ENCODE measurements at places on chromosomes 4 and X.

DNA sequence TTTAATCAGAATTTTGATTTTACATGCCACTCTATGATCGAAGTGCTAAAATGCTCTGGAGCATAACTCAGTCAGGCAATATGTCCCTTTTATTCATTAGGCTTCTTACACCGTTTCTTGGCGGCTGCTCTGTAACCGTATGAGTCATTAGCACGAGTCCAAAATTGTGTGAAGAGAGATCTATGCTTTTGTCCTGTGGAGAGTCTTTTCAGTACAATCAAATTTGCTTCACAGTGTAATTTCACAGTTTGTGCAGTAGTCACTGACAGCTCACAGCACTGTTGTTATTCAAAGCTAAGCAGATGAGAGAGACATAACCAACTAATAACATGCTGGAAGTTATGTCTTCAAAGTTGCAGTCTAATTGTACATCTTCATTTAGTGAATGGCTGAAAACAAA is 167.8 kb downstream of the PCDH10 start:
- no peak for DNase-seq

DNA sequence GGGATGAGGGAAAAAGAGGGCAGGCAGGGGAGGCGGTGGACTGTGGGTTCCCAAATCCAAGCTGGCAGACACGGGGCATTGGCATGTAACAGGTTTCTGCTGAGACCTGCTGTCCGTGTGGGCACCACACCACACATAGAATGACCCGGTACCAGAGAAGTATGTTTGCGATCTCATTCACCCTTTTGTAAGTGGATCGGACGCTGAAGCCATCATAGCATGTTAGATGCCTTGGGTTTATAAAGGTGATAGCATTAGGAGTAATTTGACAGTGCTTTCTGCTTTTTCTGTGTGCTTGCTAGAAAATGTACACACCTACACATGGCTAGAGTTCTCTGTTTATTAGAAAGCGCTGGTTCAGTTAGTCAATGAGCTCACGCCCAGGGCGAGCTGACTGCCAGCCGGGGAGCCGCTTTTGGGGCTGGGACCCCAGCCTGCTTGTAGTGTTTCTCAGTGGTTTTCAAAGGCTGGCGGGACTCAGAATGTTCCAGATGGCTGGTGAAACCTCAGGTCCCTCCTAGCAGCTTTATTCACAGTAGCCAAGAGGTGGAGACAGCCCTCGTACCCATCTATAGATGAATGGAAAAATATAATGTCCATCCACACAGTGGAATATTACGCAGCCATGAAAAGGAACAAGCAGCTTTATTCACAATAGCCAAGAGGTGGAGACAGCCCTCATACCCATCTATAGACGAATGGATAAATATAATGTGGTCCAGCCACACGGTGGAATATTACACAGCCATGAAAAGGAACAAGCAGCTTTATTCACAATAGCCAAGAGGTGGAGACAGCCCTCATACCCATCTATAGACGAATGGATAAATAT is 579 bp downstream of the IL3RA start:
- no peak for DNase-seq

DNA sequence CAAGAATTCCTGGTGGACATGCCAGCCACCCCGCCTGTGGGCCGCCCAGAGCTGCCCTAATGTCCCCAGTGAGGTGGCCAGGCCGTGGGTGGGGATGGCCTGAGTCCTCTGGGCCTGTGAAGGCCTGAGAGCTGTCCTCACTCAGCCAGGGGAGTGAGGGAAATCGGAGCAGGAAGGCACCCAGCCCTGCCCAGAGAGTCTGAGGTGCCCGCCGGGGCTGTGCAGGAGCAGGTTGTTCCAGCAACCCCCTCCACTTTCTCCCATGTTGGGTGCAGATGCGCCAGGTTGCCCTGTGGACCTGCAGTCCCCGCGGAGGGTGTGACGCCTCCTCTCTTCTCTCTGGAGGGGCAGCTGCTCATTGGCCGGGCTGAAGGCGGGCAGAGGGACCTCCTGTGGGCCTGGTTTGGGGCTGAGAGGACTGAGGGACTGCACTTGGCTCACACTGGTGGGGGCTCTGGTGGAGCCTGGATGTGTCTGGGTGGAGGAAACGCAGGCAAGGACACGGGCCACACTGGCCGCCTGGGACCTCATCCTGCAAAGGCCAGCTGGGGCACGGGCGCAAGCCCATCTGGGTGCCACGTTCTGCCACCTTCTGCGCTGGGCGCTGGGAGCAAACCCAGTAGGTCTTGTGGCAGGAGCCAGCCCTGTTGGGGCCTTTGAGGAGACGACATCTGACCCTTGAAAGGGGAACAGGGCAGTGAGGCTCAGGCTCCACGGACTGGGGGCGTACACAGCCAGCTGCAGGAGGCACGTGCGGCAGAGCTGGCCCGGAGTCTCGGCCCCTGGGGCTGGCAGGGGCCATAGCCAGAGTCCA is 14.0 kb downstream of the DOK7 start:
- DNase-seq: no peak

- no peak for DNase-seq
These were observed 7.3 kb upstream of the INTS6L start for GRCh38 chrX:135513130-135513515.

DNA sequence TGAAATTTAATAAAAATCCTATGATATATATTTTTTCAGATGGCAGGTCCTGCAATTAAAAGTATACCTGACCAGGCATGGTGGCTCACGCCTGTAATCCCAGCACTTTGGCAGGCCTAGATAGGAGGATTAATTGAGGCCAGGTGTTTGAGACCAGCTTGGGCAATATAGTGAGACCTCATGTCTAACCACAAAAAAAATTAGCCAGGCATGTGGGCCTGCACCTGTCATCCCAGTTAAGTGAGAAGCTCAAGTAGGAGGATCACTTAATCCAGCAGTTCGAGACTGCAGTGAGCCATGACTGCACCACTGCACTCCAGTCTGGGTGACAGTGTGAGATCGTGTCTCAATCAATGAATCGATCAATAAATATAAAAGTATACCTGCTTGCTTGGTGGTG is 2.5 kb downstream of the OCIAD2 start:
- no peak for DNase-seq

DNA sequence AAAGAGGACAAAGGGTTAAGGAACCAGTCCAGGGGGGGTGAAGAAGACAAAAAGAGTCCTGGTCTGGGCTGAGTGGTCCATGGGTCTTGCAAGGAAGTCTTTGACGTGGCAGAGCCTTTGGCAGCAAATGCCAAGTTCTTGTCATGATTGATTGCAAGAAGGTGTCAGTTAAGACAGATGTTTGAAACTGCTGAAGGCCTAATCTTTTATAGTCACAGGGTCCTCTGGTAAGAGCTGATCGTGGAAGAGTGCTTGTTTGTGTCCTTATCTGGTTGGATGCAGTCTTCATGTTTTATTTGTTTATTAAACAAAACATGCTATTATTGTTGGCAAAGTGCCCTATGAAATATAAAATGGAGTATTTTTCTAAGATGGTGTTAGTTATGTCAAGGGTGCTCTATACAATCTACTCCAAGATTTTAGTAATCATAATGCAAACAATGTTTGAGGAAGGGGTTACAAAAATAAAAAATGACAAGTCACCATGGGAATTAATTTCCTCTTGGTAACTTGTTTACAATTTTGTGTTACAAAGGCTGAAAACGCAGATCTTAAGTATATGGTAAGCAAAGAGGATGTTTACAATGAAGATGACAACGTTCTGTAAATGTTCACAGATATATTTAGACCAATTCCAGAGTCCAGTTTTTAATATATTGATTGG is 85.9 kb downstream of the MAGED4 start:
- no peak for DNase-seq

DNA sequence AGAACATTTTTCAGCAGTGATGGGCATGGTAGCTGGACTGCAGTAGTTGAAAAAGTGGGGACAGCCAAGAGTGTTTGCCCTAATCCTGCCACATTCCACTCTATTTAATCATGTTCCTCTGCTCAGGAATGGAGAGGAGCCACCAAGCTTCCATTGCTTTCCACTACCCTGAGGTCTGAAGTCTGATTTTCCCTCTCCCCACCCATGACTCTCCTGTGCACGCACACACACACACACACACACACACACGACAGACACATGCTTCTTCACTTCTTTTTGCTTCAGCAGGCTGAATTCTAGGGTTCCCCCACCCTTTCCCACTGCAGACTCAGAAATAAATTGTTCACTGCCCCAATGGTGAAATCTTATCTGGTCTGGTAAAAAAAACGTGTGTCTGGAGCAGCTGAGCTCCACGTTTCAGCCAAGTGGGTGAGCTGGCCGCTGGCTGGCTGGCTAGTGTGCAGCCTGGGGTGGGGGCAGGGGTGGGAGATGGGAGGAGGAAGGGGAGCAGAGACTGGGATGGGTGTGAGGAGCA is 142.7 kb upstream of the NALF2 start:
- DNase-seq: no peak

- DNase-seq: peak; percentile 10
These were observed 104.4 kb upstream of the ARHGAP24 start for GRCh38 chr4:85370400-85371032.

DNA sequence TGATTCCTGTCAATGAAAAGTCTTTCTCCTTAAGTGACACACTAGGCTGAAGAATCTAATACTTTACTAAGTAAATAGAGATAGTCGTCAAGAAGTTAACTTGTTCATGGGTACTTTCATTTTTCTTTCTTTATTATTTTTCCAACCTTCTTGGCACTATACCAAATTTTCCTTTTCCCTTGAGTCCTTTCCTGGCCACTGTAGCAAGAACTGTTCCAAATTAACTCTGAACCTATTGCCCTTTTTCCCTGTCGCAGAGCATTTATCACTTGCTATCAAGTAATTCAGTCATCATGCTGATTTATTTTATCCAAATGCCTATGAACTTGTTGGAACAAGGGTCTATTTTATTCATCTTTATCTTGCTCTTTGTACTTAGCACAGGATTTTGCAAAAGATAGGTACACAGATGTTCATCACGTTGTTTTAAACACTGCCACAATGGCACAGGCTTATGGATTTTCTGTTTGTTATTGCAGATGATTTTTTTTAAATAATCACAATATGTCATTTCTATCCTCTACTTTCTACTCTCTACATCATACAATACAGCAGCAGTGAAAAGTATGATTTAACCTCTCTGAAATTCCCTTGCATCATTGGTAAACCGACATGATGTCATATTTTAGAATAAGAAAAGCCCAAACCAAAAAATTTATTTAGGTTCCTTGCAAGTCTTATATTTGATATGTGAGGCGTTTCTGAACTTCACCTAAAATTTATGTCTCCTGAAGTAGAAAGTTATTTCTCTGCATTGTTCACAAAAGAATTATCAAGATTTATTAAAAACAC is 2352.3 kb downstream of the PCDH7 start:
- DNase-seq: no peak

DNA sequence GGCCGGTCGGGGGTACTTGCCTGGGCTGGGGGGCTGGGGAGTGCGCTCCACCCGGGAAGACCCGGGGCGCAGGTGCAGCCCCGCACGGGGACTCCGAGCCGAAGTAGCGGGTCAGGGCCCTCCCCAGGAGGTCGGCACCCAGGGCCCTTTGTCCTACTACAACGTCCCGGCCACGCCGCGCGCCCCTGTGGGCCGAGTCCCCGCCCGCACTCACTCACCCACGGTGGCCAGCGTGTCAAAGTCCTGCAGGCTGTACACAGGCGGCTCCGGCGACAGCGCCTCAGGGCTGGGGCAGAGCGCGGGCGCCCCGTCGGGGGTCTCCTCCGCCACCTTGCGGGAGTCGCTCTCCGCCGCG is 602 bp downstream of the PRKX start:
- no peak for DNase-seq

DNA sequence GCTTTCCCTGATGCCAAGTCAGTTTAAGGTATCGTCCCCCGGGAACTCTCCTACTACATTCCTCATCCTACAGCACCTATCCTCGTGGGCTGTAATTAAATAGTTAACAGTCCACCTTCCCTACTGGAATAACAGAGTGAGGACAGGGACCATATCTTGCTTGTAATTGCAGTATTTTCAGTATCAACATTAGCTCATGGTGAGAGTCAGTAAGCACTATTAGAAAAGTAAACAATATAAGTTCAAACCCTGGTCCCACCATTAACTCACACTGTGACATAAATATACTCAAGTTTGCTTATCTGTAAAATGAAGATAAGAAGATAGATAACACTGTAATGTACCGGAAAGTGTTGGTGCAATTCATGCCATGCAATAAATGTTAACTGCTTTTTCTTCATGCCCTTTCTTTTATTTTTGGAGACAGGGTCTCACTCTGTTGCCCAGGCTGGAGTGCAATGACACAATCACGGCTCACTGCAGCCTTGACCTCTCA is 61.3 kb downstream of the SH3RF1 start:
- no peak for DNase-seq

DNA sequence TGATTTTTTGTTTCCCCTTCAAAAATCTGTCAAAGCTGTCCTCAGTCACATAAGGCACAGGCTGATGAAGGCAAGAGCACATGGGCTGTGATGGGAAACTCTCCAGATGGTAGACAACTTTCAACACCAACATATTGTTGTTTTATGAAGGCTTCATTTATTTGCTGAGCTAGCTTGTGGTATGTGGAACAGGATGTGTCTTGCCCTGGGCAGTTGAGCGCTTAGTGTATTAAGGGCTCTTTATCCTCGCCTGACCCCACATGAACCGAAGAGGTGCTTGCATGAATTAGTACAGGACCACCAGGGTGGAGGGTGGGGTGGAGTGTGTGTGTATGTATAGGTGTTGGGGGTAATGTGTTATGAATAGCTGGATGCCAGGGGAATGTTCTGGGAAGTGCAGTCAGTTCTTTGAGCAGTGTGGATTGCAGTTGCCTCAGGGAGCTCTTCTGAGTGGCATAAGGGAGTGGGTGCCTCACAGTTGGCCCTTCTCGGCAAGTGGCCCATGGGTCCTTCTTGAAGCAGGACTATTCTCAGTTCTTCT is 103.1 kb downstream of the PHEX start:
- DNase-seq: no peak

DNA sequence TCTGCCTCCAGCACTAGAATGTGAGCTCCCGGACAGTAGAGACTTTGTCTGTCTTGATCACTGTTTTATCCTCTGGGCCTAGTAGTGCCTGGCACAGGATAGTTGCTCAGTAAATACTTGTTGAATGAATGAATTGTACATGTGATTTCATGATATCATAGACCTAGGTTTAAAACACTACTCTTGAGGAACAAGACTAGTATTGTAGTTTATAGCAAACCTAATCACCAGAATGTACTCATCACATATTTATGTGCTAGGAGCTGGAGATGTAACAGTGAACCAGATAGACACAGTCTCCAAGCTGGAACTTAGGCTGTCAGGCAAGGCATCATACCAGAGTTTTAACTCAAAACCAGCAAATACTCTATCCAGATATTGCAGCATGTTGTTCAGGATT is 23.5 kb downstream of the GAB3 start:
- no peak for DNase-seq

- no peak for DNase-seq
These were observed 25.2 kb downstream of the DNAJB14 start for GRCh38 chr4:99921174-99921573.

GRCh38 chrX:153933748-153934147 is 1.1 kb downstream of the NAA10 start:
- DNase-seq: no peak

DNA sequence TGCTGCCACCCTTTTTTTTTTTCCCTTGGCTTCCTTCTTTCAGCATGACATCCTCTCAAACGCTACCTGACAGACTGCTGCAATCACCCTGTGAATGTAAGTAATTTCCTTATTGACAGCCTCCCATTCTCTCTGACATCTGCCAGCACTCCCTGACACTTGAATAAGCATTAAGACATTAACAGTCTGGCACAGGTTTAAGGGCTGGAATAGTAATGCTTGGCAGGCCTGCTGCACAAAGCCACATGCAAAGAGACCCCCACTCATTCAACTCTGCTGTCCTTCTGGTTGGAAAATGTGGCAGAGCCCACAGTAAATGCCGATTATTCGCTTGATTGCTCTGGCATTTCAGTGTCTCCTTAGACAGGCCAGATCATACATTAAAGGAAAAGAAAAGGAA is 28.1 kb upstream of the RASGEF1B start:
- no peak for DNase-seq

Data from SHP77 (cell line).